ENCODE measurements at places on chromosomes 16 and 17.

GRCh38 chr17:35368081-35368830, 5.2 kb downstream of the SLFN11 start:
- DNase-seq = no peak

- no peak for DNase-seq
Observed at GRCh38 chr16:6027733-6028132, 930.1 kb upstream of the EEF2KMT start.

- DNase-seq = peak; percentile 56
Observed at GRCh38 chr17:17494870-17495535, 1.2 kb downstream of the RASD1 start.

DNA sequence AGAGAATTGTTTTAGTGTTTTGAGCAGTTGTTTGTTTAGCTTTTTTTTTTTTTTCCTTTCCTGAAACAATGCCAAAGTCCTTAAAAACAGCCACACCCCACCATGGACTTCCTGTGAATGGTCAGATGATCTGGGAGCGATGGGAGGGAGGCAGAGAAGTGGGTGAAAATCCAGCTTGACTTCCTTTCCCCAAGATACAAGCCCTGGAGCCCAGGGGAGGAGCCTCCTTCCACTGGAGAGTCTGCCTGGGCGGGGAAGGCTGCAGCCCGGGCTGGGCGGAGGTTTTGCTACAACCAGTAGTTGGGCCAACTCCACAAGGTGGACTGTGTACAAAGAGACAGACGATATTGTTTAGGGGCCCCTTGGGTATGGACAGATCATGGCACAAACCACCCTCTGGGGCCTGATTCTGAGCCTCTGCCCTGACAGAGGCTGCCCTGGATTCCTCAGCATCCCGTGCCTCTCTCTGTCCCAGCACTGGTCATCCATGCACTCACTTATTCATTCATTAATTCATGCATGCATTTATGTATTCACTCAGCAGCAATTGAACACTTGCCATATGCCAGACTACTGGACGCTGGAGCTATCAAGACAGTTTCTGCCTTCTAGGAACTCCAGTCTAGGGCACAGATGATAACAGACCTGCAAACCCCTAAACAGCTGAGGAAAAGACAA, 29.8 kb downstream of the WSB1 start:
- no peak for DNase-seq

DNA sequence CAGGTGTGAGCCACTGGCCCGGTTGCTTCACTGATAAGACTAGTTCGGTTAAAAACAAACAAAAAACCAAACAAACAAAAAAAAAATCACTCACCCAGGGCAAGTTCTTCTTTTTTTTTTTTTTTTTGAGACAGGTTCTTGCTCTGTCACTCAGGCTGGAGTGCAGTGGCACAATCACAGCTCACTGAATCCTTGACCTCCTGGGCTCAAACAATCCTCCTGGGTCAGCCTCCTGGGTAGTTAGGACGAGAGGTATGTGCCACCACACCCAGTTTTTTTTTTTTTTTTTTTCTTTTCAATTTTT, 119.5 kb upstream of the CORO6 start:
- no peak for DNase-seq

GRCh38 chr17:27544350-27545131, 86.4 kb upstream of the LGALS9 start:
- no peak for DNase-seq

DNA sequence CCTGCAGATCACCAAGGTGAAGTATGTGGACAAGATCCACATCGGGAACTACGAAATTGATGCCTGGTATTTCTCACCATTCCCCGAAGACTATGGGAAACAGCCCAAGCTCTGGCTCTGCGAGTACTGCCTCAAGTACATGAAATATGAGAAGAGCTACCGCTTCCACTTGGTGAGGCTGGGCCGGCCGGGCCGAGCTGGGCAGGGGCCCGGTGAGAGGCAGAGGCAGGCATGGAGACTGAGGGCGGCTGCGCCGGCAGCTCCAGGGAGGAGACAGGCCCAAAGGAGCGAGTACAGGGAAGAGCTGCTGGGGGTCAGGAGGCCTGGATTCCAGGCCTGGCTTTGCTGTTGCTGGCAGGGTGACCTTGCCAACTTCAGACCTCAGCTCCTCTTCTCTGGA, 8.3 kb downstream of the PRSS8 start:
- no peak for DNase-seq

GRCh38 chr16:83356266-83356665, 451.5 kb upstream of the HSBP1 start:
- peak; percentile 23 for DNase-seq

- no peak for DNase-seq
Observed at GRCh38 chr16:80063031-80063712, 462.6 kb upstream of the MAF start.

DNA sequence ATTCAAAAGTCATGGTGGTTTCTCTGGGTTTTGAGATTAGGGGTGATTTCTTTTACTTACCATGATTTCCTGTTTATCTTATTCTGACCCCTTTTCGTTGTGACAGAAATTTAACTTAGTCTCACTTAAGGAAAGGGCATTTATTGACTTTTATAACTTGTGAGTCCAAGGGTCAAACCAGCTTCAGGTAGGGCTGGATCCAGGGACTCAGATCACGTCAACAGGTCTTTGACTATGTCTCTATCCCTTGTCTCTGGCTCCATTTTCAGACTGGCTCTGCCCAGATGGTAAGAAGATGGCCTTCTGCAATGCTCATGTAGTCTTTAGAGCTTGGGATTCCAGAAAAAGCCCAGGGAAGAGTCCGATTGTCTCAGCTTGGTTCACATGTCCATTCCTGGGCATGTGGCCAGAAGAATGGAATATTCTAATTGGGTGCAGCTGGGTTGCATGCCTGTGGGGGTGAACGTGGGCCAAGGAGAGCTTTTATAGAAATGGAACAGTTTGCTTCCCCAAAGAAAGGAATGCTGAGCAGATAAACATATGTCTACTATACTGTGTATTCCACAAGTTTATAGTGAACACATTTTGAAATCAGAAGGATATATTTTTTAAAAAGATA, 13.4 kb downstream of the USP43 start:
- no peak for DNase-seq

DNA sequence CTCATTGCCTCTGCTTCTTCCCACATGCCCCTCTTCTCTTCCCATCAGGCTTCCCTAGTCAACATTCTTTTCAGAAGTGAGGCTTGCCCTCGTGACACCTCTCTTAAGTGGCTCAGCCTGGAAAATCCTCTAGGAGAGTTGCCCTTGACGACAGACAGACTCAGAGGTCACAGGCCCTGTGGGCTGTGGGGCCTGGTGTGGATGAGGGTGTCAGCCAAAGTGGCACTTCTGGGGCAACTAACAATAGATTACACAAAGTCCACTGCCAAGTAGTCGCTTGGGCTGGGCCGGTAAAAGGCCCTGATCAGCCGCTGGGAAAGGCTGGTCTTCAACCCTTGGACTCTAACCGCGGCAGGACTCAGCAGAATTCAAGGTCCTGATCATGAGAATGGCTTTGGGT, 33.7 kb upstream of the METTL16 start:
- DNase-seq = peak; percentile 64

DNA sequence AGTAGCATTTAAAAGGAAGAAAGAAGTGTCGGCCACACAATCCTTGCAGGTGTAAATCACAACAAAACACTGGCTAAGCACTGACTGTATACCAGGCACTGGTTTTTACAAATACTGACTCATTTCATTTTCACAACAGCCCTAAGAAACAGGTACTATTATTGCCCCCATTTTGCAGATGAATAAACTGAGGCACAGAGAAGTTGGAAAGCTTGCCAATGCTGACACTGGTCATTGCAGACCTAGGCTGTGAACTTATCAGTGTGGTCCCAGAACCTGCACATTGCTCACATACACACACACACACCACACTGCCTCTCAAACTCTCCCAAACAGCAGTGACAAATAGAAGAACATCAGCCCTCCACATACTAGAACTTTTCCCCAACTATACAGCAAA, 37.6 kb downstream of the CDYL2 start:
- DNase-seq = no peak

DNA sequence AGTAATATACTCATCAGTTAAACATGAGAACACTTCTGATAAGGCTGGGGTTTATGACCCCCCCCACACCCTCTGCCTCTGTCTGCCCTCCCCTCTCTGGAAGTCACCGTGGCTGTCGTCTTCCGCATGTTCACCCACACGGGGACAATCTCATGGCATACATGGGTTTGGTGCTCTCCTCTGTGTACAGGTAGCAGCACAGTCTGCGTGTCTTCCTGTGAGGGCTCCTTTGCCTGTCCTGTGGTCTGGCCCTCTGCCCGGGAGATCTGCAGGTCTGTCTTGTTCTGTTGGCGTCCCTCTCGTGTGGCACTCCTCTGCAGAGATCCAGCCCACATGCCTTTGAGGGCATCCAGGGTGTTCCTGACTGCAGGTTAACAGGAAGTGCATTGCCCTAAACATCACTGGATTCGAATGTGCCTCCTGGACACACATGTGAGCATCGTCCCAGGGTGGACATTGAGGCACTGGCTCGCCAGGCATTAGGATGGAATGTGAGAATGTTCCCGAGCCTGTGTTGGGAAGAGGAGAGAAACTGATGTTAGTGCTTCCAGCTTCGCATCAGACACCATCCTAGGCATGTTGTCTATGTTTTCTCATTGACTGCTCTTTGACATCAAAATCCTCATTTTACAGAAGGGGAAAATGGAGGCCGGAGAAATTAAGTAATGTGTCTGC, 54.5 kb downstream of the NKD1 start:
- DNase-seq = no peak

DNA sequence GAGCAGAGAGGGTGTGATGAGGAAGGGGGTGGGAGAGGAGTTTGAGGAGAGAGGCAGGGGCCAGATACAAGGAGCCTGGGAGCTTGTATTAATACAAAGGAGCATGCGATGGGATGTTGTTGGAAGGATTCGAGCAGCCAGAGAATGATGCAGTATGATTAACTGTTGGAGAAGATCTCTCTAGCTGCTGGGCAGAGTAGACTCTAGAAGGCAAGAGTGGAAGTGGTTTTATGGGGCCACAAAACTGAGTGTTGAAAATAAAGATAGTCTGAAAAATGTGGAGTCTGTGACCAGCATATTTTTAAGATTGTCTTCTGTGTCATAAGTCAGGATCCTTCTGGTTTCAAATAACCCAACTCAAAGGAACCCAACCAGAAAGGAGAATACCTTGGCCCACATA, 98.3 kb downstream of the MSI2 start:
- no peak for DNase-seq

GRCh38 chr16:56783344-56783743, 53.4 kb downstream of the NUP93 start:
- no peak for DNase-seq

GRCh38 chr17:28097901-28098300, 55.4 kb downstream of the NLK start:
- no peak for DNase-seq

GRCh38 chr17:69809331-69809730, 265.7 kb upstream of the KCNJ16 start:
- no peak for DNase-seq

Data from WERI-Rb-1 (cell line).